Lung microvascular endothelial cell (primary cell): ENCODE measurements at places on chromosomes 12 and 14.
A peak's percentile ranks its signal among the peaks of the same experiment; 100 is the strongest.

DNA sequence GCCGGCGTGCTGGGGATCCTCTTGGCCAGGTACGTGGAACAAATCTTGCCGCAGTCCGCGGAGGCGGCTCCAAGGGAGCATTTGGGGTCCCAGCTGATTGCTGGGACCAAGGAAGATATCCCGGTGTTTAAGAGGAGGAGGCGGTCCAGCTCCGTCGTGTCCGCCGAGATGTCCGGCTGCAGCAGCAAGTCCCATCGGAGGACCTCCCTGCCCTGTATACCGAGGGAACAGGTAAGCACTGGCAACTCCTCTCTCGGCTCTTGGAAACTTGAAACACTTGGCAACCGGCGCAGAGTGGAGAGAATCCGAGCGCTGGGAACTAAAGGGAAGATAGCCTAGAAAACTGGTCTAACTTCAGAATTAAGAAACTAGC lies 1.7 kb downstream of the PDE3A start:
- DNase-seq: peak; percentile 2

GRCh38 chr12:52600071-52600470 lies 1.2 kb downstream of the KRT72 start:
- DNase-seq: no peak

DNA sequence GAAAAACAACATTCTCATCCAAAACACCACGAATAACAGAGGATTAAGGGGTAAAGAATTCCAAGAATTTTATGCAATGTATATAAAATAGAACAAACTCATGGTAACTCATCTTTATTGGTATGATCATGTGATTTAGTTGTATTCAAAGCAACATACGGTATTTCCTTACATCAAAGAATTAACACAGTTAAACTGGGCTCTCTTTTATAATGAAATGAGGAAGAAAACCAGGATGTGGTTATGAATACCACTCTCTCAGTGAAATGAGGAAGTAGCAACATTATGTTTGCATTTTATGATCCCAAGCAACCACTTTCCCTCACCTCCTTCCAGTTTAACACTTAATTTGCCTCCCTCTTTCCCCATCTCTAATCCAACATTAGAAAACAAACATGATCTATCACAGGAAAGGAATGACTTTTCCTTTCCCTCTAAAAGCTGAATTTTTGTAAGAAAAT lies 22.9 kb downstream of the SPTLC2 start:
- DNase-seq: no peak

DNA sequence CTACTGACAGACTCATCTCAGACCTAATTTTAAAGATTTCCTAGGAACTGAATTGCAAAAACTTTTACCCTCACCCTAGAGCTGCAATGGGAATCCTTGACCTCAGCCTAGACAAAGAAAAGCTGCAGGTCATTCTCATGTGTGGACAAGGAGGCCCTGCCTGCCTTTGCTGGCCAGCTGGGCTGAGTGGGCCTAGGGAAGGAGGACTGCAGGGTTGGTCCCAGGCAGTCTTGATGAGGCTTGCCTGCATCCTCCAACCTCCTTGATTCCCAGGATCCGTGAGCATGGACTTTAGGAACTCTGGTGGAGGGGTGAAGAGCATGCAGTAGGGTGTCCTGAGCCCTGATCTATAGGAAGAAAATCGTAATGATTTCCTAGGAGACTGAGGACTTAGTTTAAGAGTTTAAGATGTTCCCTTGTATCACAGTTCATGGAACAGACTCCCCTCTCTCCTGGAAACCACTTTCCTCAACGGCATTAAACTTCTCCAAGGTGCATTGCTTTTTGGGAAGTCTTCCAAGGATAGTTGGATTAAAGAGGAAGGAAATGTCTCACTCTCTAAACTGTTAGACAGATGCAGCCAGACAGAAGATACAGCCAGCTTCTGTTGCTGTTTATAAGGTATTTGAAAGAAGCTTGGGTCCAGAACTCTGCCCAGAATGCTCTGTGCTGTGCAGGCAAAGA lies 55.4 kb upstream of the DDX11 start:
- DNase-seq: no peak

DNA sequence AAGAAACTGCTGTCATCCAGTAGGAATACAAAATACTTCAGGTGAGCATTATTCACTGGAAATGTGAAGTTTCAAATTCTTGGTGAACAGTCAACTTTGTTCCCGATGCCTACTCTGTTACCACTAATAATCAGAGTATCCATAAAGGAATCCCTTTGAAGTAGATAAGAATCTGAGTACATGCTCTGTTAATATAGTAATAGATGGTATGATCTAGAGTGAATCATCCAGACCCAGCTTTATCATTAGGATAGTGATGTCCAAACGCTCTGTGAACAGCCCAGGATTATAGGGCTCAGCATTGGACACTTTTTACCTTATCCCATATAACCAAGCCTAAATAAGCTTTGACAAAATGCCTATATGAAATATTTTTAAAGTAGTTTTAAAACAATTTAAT lies 33.3 kb downstream of the PPP2R3C start:
- no peak for DNase-seq

- DNase-seq: no peak
Measured at GRCh38 chr14:105507247-105507646, 16.2 kb downstream of the TEDC1 start.

DNA sequence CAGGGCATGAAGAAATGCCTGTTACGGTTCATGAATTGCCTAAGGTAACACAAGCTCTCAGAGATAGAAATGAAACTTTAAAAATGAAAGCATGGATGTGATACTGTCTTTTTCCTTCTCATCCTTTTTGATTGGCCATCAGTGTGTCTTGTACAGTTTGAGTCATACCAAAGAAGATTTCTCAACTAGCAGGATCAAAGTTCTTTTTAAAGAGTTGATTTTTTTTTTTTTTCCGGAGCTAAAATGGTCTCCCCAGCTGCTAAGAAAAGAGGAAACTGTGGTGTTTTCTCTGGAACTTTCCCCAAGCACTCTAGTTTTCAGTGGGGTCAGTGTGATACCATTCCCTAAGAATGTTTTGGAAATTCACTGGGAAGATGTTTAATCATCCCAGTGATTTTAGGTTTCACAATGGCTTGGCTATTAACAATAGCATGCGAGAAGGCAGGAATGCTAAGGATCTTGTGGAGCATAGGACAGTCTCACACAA lies 105.0 kb downstream of the ETNK1 start:
- DNase-seq: no peak

- peak; percentile 1 for DNase-seq
Measured at GRCh38 chr14:44778604-44779003, 183.1 kb downstream of the KLHL28 start.

DNA sequence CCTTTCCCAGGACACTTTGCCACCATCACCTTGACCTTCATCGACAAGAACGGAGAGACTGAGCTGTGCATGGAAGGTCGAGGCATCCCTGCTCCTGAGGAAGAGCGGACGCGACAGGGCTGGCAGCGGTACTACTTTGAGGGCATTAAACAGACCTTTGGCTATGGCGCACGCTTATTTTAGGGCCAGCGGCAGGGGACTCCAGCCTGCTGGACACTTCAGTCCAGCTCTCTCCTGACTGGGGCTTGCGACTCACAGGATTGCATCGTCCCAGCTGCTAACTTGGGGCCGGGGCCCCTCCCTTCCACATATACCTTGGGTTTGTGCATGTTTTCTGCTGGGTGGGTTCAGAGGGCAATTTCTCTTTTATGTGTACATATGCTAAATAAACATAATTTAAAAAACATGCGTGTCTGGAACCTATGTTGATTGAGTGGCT lies 11.2 kb downstream of the AHSA1 start:
- DNase-seq: no peak

- DNase-seq: no peak
Measured at GRCh38 chr14:24576182-24576581, at the start of gene CTSG. CTSG (minus strand) TSS chr14:24576250; CDS start chr14:24576223, 27 bp downstream.

GRCh38 chr14:92589213-92589852 lies 75.8 kb downstream of the RIN3 start:
- peak; percentile 23 for DNase-seq

DNA sequence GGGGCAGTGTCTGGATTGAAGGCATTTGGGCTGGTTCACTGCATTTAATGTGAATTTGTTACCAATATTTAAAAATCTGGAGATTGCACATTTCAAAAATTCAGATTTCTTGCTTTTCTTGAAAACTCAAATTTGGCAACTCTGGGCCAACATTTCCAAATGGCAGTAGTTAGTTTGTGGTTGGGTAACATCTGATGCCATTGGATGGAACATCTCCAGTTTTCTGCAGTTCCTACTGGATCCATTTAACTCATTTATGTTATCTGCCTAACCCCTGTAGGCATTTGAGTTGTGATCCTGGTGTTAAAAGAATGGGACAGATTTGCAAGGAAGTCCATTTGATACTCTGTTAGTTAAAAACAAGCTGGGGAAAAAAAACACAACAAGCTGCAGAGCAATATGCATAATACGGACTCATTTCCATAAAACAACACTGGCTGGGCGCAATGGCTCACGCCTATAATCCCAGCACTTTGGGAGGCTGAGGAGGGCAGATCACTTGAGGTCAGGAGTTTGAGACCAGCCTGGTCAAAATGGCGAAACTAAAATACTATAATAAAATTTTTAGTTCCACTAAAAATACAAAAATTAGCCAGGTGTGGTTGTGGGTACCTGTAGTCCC lies 7.9 kb downstream of the EIF2B2 start:
- no peak for DNase-seq

DNA sequence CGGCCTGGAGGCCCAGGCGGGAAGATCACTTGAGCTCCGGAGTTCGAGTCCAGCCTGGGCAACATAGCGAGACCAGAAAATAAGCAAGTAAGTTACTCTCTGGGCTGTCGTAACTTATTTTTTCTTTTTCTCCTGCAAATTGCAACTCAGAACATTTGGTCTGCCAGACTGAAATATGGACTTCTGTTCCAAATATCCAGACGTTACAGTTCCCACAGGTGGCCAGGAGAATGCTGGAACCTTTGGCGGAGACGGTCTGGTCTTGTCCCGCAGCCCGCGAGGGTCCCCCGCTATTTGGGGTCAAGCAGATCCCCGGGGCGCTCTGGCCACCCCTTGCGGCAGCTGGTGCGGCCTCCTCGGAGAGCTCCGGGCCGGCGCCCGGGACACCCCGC lies 488 bp upstream of the PLEKHH1 start:
- no peak for DNase-seq

DNA sequence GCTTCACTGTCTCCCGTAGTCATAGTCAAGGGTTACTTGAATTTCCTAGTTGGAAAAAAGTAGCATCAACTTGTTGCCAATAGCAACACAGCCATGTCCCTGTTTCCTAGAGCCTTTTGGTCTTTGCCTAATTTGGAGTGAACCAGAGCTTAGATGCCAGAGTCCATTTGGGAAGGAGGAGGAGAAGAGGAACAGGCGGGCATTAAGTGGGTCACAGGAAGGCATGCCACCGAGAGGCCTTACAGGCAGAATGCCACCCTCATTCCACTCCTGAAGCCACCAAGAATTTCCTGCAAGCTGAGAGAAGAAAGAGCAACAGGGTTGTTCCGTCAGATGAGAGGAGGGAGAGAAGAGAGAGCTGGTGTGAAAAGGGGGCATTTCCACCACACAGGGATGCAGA lies 339.5 kb downstream of the DPF3 start:
- no peak for DNase-seq

GRCh38 chr14:32225378-32225920 lies 22.4 kb upstream of the RNU6-8 start:
- no peak for DNase-seq

DNA sequence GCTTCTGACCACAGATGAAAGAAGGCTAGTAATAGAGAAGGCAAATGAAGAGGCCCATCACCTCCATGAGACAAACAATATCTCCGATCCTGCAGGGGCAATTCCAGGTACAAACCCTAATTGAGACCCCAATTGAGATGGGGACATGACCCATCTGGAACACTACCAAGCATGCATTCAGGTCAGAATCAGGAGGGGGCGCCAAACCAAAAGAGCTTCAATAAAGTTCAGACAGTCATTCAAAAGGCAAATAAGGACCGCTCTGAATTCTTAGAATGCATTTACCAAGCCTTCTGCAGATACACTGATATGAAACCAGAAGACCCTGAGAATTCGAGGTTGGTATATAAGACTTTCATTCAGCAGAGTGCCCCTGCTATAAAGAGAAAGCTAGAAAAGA lies 10.2 kb upstream of the EDDM3B start:
- DNase-seq: peak; percentile 46

DNA sequence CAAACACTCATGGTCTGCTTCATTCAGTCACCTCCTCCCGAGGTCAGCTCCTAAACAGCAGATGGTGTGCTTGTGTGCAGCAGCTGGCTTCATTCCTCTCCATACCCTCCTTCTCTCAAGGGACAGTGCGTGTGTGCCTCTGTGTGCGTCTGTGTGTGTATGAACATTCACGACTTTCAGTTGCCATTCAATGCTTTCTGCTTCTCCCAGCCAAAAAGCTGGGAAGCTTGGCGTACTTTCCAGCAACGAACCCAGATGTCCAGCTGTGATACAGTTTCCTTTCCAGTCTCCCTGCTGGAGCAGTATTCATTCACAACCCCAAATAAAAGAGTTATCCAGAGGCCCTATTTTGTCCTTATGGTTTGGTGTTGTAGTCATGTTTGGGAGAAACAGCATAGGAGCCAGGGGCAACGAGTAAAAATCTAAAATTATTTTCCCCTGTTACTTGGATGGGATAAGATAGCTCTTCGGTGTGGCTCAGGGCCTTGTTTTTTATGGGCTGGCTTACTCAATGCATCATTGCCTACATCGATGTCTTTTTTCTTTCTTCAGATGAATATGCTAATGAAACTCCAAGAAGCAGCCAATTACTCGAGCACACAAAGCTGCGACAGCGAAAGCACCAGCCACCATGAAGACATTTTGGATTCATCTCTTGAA lies 379.3 kb downstream of the NAV3 start:
- DNase-seq: no peak

DNA sequence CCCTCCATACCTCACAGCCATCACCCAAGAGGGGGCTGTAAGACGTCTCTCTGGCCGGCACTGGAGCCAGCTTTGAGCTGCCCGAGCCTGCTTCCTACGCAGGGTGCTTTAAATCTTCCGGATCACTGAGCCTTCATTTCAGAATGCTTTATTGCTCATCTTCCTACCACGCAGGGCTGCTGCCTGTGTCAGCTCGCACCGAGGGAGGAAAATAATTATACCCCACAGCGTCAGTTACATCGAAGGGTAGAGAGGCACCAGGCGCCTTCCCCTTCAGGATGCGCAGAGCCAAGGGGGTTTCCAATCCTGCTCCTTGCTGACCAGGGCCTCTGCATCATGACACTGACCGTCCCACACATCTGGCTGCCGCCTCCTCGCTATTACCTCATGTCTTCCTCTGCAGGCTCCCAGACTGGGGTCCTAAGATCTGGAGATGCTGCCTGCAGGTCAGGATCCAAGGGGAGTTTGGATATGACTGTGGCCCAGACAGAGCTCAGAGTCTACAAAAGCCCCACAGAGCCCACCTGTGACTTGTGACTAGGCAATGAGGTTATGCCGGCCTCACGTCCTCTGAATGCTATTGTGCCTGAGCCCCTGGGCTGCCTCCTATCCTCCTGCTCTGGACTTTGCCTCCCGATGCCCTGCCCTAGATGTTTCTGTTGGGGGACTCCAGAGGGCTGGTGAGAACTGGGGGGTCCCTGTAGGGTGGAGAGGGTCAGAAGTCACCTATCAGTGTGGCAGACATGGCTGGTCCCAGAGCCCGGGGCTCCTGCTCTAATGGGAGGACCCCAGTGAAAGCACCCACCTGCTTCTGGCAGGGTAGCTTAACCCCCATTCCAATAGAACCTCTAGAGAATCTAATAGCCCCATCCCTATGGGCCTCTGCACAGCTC lies 220.3 kb upstream of the RTL1 start:
- DNase-seq: no peak
